ENCODE measurements at places on chromosomes 5 and 9. TPM values are rescaled to one million over a fixed set of nuclear protein-coding genes. Genes with fewer than 3 reads are reported as not detected.

The DPYSL3 gene
- total RNA-seq, result 4.1 TPM

The PHYKPL gene
- total RNA-seq, result 17.3 TPM

The TNFSF15 gene
- under 0.01 TPM for total RNA-seq

The ANKRD18B gene
- total RNA-seq, result 5.9 TPM

The SPINK7 gene
- not detected for total RNA-seq

The SLC36A3 gene
- total RNA-seq, result not detected

The SUB1 gene
- total RNA-seq, result 212 TPM

The FCN2 gene
- total RNA-seq, result not detected

The AK3 gene
- 48.7 TPM for total RNA-seq

The FGF1 gene
- 0.34 TPM for total RNA-seq

The WNT8A gene
- not detected for total RNA-seq

The PCDHGB3 gene
- 1.5 TPM for total RNA-seq

The CDC25C gene
- total RNA-seq, result 13.6 TPM

The MSMP gene
- total RNA-seq, result not detected

The CBY3 gene
- not detected for total RNA-seq

The KCNN2 gene
- total RNA-seq, result 2.4 TPM

The AFAP1L1 gene
- total RNA-seq, result 15.0 TPM

The ZCCHC10 gene
- 23.4 TPM for total RNA-seq

The SPATA31A6 gene
- not detected for total RNA-seq

The HAND1 gene
- total RNA-seq, result not detected

The PNPLA7 gene
- 0.69 TPM for total RNA-seq

The SEC24A gene
- 26.9 TPM for total RNA-seq

The ZFR gene
- 67.6 TPM for total RNA-seq

The CCL28 gene
- 29.5 TPM for total RNA-seq

The CRB2 gene
- not detected for total RNA-seq

The REEP2 gene
- total RNA-seq, result 11.3 TPM

The ATG10 gene
- total RNA-seq, result 8.9 TPM

The GRAMD2B gene
- 13.3 TPM for total RNA-seq
